ENCODE measurements at places on chromosomes 2 and 18.

- no peak for DNase-seq
Observed at GRCh38 chr2:191174442-191174841, 23.6 kb upstream of the STAT4 start.

GRCh38 chr2:160054984-160055725 lies 7.3 kb downstream of the PLA2R1 start:
- DNase-seq, result no peak

- no peak for DNase-seq
Observed at GRCh38 chr2:200455958-200456421, 53.9 kb downstream of the KCTD18 start.

GRCh38 chr2:30912056-30912455 lies 104.8 kb upstream of the CAPN13 start:
- DNase-seq, result no peak

- DNase-seq, result no peak
Observed at GRCh38 chr18:37483984-37484819, 81.4 kb downstream of the CELF4 start.

- DNase-seq, result no peak
Observed at GRCh38 chr2:61158356-61158955, 3.5 kb upstream of the C2orf74 start.

- peak; percentile 45 for DNase-seq
Observed at GRCh38 chr2:37456479-37456878, 112.0 kb downstream of the QPCT start.

DNA sequence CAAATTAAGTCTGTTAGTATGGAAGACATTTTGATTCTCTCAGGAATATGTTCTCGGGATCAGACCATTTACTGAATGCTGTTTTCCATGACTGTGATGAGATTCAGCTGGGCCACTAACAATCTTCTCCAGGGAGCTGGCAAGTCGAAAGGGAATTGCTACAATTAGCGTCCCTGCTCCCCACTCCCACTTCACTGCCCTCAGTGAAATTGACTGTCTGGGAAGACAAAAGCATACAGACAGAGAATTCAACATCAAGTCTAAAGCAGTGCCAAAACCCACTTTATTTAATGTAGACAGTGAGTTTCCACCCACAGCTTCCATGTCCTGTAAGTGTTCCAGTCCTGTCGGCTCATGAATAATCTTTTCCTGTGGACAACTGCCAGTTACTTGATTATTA lies 34.0 kb upstream of the COL3A1 start:
- no peak for DNase-seq

GRCh38 chr2:161976295-161976694 lies 97.7 kb downstream of the DPP4 start:
- no peak for DNase-seq

DNA sequence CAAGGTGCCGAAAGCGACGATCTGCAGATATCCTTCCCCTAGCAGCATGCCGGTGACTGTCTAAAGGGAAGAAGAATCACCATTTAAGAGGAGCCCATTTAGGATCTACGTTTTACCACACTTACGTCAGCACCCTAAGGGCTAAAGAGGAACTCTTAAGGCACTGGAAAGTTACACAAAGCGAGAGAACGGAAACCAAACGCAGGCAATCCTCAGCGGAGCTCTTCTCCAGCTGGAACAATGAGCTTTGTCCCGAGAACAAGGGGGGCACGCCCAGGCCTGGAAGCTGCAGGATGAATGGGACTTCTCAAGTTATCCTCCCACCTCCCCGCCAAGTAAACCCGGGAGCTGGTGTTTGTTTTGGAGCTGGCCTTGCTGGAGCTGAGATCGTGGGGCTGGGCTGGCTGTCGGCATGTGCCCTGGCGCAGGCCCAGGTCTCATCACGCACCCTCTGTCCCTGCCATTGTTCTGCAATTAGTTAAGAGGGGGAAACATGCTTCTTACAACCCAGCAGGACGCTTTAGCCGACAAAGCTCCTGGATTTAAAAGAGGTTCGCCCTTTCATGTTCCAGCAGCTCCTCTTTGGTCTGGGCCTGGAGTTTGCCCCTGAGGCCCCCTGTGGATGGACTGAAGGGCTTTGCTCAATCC lies 36.4 kb downstream of the PXDN start:
- no peak for DNase-seq

DNA sequence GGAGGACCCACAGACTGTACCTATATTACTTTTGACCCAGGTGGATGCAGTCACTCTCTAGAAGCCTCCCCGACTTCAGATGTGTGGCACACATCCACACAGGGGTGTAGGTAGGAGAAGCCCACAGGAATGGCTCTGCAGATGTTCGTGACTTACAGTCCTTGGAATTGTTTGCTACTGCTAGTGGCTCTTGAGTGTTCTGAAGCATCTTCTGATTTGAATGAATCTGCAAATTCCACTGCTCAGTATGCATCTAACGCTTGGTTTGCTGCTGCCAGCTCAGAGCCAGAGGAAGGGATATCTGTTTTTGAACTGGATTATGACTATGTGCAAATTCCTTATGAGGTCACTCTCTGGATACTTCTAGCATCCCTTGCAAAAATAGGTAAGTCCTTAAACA lies 605 bp downstream of the SLC9A4 start:
- DNase-seq, result no peak

GRCh38 chr2:135825550-135826176 lies 11.3 kb downstream of the LCT start:
- DNase-seq, result no peak

- DNase-seq, result no peak
Observed at GRCh38 chr2:235660484-235661082, 166.7 kb downstream of the AGAP1 start.

GRCh38 chr18:58228762-58229161 lies 184.7 kb downstream of the NEDD4L start:
- DNase-seq, result no peak

DNA sequence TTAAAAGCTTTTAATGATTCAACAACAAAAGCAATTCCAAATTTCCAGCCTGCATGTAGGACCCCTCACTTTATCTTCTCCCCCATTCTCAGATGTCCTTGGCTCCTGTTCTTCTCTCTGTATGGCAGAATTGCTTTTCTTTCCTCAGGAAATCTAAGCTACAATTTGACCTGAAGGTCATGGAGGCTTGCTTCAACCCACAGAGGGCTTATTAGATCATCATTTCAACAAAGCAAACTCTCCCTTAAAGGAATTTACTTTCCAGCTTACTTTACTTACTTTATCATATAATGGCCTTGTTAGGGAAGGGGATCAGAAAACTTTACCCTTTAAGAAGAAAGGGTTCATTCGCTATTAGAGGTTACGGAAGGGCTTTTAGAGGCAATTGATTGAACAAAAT lies 211.5 kb downstream of the RAD51AP2 start:
- DNase-seq, result no peak

GRCh38 chr2:177391822-177392372 lies 676 bp upstream of the AGPS start:
- DNase-seq, result no peak

DNA sequence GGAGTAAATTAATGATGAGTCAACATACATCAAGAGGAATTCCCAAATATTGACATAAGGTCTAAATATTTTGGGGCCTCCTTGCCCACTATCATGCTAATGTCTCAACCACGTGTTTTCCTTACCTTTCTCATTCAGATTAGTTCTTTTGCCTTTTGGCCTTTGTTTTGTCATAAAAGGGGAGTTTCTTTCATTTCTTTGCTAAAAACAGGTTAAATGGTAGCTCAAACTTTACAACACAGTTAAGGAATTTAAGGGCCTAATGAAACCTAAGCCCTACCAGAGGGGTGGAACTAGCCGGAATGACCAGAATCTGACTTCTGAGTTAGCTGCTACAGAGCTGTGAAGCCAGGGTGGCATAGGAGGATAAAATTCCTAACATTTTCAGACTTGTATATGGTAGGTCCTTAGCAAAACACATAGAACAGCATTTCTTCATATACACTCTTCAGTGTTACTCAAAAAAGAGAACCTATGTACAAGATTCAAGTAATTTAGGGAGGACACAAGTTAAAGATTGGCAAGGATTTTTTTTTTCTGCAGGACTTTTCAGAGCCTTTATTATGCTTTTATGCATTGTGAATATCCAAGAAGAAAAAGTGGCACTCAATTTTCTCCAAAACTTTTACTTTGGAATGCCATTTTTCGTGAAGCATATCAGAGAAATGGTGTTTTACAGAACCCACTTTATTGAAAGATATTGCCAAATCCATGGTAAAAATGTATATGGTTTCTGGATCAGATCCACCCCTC lies 633.1 kb downstream of the ARHGAP15 start:
- no peak for DNase-seq

DNA sequence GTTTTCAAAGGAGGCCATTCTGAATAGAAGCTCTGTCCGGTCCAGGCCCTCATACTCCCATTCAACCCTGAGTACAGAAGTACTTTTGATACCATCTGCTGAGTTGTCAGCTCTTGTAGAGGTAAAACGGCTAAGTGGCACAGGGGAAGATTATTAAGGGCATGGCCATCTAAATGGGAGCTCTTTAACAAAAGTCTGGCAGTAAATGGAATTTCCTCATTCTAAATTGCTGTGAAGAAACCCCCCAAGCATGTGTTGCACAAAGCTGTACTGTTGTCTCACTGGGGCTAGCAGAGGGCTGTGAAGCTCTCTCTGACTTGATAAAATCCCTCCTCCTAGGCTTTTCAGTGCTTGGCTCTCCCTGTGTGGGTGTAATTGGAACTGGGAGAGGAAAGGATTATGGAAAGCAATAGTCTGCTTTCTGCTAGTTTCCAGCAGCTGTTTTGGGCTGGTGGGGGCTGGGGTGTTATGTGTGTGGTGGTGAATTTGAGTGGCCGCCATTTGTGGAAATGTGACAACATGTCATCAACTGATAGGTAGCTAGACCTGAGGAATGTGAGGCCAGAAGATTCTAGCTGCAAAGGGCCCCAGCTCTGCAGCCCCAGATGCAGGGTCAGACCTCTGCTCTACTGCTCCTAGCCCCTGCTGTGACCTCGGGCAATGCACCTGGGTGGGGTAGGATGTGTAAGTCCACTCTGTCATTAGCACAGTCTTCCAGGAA lies 65.1 kb downstream of the MAP4K4 start:
- DNase-seq, result no peak

DNA sequence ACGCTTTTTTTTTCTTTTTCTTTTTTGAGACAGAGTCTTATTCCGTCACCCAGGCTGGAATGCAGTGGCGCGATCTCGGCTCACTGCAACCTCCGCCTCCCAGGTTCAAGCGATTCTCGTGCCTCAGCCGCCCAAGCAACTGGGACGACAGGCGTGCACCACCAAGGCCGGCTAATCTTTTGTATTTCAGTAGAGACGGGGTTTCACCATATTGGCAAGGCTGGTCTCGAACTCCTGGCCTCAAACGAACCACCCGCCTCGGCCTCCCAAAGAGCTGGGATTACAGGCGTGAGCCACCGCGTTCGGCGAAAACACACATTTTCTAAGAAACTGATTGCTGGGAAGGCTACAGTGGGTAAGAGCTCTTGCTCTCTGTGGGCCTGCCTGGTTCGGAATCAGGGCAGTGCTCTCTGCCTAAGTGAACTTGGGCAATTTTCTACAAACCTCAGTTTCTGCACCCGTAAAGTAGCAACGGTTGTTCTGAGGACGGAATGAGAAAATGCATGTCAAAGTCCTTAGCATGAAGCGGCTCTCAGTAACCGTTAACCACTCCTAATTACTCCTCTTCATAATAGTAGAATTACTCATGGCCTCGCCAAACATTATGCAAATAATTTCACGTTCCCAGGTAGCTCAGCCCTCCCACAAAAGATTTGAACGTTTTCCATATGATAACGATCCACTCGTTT lies 1.0 kb upstream of the PMAIP1 start:
- DNase-seq, result no peak

Data from activated gamma-delta T cell treated with Interleukin-2 at 50 U/mL for 16 hours (primary cell).